Uterus (tissue), 4 donors: ENCODE measurements at places on chromosomes 3 and 15. TPM values are rescaled to one million over a fixed set of nuclear protein-coding genes. Genes with fewer than 3 reads are reported as not detected.

The C3orf70 gene
- total RNA-seq, result 18.2 TPM

The GPR149 gene
- not detected for total RNA-seq

The STRA6 gene
- 11.6 TPM for total RNA-seq

The EFCC1 gene
- 1.2 TPM for total RNA-seq

The FGF7 gene
- total RNA-seq, result 57.6 TPM

The LOXL1 gene
- total RNA-seq, result 42.0 TPM

The IL16 gene
- 16.6 TPM for total RNA-seq

The ALPK3 gene
- total RNA-seq, result 0.88 TPM

The B3GALNT1 gene
- 15.3 TPM for total RNA-seq

The XIRP1 gene
- total RNA-seq, result not detected

The SPPL2A gene
- total RNA-seq, result 52.6 TPM

The TPRG1 gene
- total RNA-seq, result 8.2 TPM

The TMEM158 gene
- 10.4 TPM for total RNA-seq

The GPR15 gene
- not detected for total RNA-seq

The TMCO5A gene
- total RNA-seq, result not detected

The EIF4E3 gene
- total RNA-seq, result 12.4 TPM

The TMEM62 gene
- total RNA-seq, result 56.6 TPM

The LRTM1 gene
- total RNA-seq, result not detected

DNA sequence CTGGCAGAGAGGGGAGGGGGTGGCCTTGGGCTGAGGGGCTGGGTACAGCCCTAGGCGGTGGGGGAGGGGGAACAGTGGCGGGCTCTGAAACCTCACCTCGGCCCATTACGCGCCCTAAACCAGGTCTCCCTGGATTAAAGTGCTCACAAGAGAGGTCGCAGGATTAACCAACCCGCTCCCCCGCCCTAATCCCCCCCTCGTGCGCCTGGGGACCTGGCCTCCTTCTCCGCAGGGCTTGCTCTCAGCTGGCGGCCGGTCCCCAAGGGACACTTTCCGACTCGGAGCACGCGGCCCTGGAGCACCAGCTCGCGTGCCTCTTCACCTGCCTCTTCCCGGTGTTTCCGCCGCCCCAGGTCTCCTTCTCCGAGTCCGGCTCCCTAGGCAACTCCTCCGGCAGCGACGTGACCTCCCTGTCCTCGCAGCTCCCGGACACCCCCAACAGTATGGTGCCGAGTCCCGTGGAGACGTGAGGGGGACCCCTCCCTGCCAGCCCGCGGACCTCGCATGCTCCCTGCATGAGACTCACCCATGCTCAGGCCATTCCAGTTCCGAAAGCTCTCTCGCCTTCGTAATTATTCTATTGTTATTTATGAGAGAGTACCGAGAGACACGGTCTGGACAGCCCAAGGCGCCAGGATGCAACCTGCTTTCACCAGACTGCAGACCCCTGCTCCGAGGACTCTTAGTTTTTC is 4.9 kb downstream of the ISL2 start:
- no peak for DNase-seq

GRCh38 chr15:45333550-45333949 is 44.8 kb downstream of the GATM start:
- DNase-seq, result peak; percentile 18

DNA sequence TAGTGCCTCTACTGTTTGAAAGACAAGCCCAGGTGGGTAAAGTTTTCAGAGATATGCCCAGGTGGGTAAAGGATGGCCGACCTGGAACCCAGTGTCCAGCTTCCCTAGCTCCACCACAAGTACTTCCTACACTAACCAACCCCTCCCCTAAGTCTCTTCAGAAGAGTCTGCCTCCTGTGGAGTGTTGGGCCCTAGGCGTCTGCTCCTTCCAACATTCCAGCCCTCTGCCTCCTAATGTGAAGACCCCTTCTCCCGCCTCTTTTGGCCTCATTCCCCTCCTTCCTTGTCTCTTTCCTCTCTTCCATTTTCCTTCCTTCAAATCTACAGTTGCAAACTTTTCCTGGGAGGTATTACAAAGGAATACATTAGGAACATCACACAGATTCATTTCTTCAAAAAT is 38.6 kb downstream of the CNTN3 start:
- DNase-seq, result no peak

DNA sequence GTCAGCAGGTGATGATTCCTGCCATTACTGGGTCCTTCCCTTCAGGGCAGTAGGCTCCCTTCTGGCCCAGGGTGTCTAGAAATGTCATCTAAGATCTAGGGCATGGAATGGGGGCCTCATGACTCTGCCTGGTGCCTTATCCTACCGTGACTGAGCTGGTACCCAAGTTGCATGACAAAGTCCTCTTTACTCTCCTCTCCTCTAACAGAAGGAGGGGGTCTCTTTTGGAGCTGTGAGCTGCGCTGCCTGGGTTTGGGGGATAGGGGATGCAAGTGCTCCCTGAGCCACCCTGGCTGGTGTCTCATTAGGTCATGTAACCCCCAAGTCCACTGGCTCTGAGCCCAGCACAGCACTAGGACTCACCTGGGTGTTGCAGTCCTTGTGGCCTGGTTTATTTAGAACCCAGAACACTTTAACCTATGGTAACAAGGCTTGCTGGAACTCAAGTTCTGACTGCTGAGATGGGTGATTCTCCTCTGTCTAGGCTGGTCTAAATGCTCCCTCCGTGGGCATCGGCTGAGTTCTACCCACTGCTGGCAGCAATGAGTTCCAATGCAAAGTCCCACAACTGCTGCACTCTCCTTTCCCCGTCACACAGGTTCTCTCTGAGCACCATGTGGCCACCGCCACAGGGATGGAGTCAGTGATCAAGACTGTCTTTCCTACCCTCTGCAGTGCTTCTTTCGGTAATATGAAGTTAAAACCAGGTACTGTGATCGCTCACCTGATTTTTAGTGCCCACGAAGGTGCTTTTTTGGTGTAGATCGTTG is 34.0 kb downstream of the XXYLT1 start:
- peak; percentile 12 for DNase-seq

GRCh38 chr3:134579141-134579665 is 71.6 kb downstream of the KY start:
- no peak for DNase-seq

DNA sequence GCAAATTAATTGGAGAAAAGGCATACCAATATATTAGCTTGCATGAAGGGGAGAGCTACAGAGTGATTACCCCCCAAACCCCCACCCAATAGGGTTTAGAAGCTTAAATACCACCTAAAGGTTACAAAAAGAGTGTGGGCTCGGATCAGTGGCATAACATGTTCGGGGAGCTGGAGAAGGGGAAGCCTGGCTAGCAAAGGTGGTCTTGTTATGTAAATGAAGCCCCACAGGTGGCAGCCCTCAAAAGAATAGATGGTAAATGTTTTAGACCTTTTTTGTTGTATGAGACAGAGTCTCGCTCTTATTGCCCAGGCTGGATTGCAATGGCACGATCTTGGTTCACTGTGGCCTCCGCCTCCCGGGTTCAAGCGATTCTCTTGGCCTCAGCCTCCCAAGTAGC is 10.9 kb upstream of the PXK start:
- no peak for DNase-seq

GRCh38 chr3:17125738-17126442 is 241.1 kb downstream of the PLCL2 start:
- no peak for DNase-seq

- DNase-seq, result no peak
These were observed 8.6 kb downstream of the OXSR1 start for GRCh38 chr3:38173834-38174418.

DNA sequence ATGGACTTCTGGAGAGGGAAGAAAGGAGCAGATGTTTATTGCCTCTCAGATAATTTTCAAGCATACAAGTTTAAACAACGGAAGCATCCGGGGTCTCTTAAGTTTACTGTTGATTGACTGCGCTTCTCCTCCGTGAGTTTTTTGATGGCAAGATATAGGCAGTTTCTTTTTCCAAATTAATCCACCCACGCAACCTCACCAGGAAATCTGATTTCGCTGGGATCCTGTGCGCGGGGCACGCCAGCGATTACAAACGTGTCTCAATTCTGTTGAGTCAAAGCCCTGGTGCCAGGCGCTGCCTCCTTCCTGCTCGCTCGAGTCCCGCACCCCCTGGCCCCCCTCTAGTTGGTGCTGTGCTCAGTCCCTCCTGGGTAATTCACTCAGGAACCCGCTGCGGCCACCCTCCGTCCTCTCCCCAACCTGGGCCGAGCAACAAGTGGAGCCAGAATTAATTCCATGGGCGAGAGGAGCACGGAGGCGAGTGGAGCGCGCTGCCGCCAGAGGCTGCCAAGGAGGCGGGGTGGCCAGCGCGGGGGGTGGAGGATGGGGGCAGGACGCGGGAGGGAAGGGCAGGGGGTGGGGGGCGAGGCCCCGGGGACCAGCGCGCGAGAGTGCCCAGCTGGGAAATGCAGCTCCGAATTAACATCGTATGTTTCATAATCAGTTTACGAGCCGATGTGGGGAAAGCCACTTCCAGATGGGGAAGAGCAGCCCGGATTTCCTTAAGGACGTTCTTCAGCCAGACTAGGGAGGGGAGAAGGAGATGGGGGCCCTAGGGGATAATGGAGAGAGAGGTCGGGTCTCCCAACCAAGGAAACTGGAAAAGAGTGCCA is 6.0 kb downstream of the WNT5A start:
- peak; percentile 48 for DNase-seq

DNA sequence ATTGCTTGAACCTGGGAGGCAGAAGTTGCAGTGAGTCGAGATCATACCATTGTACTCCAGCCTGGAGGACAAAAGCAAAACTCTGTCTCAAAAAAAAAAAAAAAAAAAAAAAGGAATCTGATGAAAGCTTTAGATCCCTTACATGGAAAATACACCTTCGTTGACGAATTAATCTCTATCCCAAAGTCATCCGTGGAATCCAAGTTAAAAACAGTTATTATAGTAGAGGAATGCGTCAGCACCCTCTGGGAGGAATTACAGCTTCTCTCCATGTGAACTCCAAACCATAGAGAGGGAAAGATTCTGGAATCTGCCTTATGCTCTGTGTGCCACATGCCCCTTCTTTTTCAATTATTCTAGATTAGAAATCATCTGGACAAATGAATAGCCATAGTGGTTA is 192.3 kb upstream of the C2CD4B start:
- no peak for DNase-seq

GRCh38 chr15:84859144-84859543 is 25.3 kb upstream of the SLC28A1 start:
- DNase-seq, result no peak

- DNase-seq, result no peak
These were observed 17.4 kb downstream of the KAT2B start for GRCh38 chr3:20057612-20058180.

DNA sequence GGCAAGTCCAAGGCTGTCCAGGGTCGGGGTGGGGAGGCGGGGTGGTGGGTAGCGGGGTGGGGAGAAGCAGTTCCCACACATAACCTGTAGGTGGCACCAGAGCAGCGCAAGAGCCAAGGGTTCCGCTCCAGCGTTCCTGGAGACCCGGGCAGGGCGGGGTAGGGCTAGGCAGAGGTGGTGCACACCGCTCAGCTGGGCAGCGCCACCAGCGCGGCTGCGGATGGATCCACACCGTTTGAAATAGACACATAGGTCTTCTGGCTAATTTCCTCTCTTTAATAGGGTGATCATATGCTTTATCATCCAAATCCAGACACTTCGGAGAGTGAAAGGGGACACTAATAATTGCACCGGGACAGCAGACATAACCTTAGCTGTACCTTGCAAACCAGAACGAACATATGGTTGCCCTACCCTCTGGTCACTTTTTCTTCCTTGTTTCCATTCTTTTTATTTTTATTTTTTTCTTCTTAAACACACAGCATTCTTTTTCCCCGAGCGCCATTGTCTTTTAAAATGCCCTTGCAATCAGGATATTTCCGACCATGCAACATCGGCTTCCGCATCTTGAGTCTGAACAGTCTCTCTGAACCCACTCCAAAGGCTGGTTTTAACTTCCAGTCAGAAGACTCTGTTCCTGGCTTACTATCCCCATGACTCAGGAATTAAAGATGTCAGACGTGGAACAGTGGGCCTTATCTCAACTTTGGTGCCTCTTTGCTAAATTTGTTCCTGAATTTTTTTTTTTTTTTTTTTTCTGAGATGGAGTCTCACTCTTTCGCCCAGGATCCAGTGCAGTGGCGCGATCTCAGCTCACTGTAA is 12.5 kb upstream of the ZSCAN2 start:
- DNase-seq, result peak; percentile 85

- no peak for DNase-seq
These were observed 208.5 kb upstream of the ROPN1 start for GRCh38 chr3:124200407-124200806.

- DNase-seq, result no peak
These were observed 437.6 kb downstream of the FOXP1 start for GRCh38 chr3:71145954-71146353.

GRCh38 chr3:68483601-68484000 is 448.7 kb downstream of the TAFA4 start:
- no peak for DNase-seq

DNA sequence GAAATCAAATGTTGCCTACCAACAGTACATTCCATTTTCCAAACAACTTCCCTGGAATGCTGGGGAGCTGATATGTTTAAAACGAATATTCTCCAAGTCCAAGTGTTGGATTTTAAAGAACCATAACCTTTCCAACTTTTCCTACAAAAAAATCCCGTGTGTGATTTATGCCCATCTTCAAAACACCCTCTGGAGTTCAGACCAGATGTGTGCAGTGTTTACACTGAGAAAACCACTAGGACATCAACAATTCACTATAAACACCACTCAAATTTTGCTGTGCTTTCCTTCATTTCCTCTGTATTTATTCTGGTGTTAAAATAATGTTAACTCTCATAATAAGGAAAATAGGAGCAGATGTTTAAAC is 2.4 kb downstream of the VGLL4 start:
- no peak for DNase-seq

DNA sequence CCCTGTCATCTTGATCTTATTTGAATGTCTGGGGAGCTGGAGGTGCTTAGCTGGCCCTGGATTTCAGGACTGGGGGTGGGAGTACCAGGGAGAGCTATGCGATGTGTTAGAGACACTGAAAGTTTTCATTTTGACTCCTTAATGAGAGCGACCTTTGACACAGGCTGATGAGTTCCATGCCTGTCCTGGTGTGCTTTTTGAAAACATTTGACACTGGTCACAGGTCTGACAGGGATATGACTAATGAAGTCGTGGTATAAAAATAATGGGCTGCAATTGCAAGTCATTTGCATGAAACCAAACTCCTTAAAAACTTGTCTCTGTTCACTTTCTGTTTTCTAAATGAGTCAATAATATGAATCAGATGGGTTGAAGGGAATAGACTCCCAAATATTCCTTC is 81.9 kb downstream of the MECOM start:
- DNase-seq, result no peak

- no peak for DNase-seq
These were observed 10.0 kb upstream of the MANF start for GRCh38 chr3:51375136-51375535.

DNA sequence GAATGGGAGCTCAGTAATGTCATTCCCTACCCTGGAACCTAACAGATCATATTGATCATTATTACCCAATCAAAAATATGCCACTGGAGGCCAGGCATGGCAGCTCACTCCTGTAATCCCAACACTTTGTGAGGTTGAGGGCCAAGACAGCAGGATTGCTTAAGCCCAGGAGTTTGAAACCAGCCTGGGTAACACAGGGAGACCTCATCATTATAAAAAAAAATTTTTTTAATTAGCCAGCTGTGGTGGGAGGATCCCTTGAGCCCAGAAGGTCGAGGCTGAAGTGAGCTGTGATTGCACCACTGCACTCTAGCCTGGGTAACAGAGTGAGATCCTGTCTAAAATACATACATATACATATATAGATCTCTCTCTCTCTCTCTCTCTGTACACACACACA is 10.2 kb downstream of the IGDCC4 start:
- DNase-seq, result no peak
